ENCODE measurements at places on chromosomes 4 and X.

GRCh38 chr4:5759236-5760075 is 48.5 kb downstream of the EVC start:
- DNase-seq: no peak

- no peak for DNase-seq
Observed at GRCh38 chr4:3345384-3345783, 52.6 kb downstream of the RGS12 start.

DNA sequence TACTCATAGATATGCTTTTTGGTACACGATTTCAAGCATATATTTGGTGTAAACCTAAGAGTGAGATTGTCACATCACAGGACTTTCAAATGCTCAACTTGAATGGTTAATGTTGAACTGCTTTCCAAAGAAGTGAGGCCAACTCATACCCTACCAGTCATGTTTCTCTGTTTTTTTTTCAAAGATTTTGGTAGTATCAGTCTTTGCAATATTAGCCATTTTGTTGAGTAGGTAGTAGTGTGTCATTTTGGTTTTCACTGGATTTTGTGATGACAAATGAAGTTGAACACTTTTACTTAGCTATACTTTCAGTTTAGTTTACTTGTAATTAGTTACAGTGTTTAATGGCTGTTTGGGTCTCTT is 12.5 kb upstream of the HS3ST1 start:
- no peak for DNase-seq

- DNase-seq: no peak
Observed at GRCh38 chrX:69148946-69149345, 16.3 kb downstream of the PJA1 start.

- peak; percentile 49 for DNase-seq
Observed at GRCh38 chr4:36024901-36025660, 219.2 kb downstream of the ARAP2 start.

DNA sequence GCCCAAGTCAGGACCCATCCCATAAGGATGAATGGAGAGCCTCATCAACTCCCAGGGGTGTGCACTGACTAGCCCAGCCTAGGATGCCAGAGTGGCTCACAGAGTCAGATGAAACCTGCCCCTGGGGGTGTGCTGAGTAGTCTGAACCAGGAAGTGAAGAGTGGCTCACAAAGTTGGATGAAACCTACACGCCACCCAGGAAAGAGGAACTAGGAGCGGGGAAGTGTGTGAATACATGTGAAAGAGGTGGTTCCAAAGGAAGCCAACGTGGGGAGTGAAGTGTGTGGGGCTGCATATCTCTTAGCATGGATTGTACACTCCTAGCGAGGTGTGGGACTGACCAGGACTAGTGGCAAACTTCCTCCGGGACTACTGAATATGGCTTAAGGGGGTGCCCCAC is 902.1 kb upstream of the NDST4 start:
- DNase-seq: no peak

GRCh38 chrX:129930941-129931410 is 25.0 kb downstream of the UTP14A start:
- DNase-seq: no peak

GRCh38 chr4:182494103-182494502 is 250.9 kb downstream of the TENM3 start:
- DNase-seq: no peak

DNA sequence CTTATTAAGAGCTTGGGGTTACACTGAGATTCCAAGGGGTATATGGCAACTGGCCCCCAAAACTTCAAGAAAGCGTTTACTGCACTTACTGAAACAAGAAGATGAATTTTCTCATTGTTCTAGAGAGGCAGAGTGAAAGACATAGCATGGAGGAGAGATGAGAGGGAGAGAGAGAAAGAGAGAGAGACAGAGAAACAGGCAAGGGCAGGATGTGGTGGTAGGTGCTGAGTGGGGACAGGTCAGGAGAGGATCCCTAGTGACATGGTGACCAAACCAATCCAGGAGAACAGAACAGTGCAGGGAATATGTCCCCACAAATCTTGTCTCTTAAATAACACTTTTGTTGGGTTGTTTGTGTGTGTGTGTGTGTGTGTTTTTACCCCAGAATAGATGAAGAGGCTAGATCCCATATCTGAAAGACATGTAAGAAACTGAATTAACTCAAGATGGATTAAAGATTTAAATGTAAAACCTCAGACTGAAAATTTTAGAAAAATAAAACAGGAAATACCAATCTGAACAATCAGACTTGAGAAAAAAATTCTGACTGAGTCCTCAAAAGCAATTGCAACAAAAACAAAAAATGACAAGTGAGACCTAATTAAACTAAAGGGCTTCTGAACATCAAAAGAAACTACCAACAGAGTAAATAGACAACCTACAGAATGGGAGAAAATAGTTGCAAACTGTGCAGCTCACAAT is 202.2 kb downstream of the QDPR start:
- no peak for DNase-seq

DNA sequence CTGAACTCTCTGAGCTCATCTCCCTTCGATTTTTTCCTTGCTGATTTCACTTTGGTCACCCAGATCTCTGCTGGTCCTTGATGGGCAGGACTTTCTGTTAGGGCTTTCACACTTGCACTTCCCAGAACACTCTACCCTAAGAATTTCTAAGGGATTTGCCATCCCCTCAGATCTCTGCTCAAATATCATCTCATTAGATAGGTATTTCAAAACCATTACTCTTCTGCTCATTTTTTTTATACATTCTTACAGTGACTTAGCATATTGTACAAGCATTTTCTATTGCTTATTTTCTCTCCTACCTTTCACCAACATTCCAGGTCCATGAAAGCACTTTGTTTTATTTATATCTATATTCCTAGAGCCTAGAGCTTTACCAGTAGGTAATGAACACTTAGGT is 913.3 kb downstream of the PDHA2 start:
- DNase-seq: no peak

DNA sequence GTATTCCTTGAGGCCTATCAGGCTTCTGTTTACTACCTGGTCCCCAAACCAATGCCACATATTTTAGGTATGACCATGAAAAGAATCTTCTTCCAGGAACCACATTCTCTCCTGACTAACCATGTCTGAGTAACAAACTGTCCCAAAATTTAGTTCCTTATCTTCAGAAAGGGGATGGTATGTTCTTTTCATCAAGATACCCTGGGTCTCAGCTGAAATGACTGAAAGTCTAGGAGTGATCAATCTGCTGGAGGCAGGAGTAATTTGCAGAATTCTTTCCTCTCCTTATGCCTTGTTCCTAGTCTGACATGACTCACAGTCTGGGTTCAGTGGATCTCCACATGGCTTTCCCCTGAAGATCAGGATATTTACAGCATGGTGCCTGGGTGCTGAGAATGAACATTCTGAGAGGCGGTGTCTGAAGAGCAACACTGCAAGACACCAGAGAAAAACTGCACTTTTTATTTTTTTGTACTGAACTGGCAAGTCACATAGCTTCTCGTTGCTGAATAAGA is 665.5 kb downstream of the TLL1 start:
- no peak for DNase-seq

DNA sequence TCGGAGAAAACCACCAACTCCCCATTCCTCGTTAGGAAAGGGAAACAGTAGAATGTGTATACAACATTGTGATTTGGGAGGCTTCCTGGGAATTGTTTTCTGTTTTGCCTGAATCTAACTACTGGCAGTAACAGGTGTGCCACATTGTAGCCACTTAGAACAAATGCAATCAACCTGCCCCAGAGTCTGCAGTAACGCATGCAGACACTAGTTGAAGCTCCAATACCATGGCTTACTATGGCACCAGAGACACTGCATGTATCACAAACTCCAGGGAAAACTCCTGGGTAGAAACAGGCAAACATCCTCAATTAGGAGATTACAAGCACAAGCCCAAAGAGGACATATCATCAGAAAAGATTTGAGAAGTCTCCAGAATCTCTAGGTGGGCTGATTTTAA is 154.2 kb upstream of the NEIL3 start:
- no peak for DNase-seq

Data from RWPE1 (cell line).